ENCODE measurements at places on chromosomes 12 and 14.

- no peak for DNase-seq
Measured at GRCh38 chr14:91899806-91900205, 32.5 kb upstream of the TC2N start.

GRCh38 chr12:113232840-113233585, 11.7 kb downstream of the TPCN1 start:
- no peak for DNase-seq

- DNase-seq: no peak
Measured at GRCh38 chr12:102481705-102482425, 1.5 kb upstream of the IGF1 start.

GRCh38 chr12:24791622-24792021, 157.3 kb downstream of the BCAT1 start:
- DNase-seq: no peak

GRCh38 chr14:102692334-102692733, 84.9 kb upstream of the TRAF3 start:
- no peak for DNase-seq

DNA sequence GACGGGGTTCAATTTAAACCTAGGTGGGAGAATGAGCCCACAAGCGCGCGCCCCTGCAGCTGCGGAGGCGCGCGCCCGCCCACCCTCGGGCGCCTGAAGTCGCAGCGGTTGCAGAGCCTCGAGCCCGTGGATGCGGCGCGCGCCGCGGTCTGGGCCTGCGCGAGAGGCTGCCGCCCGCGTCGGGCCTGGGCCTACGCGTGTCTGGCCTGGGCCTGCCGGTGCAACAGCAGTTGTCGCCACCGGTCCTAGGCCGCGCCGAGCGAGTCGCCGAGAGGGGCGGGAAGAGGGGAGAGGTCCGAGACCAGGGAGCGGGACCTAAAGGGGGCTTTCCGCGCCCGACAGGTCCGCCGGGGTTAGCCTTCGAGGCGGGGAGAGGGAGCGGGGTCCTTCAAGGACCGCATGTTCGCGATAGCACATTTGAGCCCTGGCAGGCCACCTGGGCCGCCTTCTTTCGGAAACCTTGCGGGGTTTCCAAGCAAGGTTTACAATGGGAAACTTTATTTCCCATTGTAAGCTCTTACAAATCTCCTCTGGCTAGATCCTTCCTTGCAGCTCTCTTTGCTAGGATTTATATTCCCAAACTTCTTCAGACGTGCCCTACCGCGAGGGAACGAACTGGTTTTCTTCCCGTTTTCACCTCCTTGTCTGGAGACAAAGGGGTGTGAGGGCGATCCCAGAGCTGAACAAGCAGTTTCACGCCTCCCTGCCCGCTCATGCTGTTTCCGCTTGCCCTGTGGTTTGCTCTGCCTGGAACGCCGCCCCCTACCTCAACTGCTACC, 6.8 kb downstream of the SIX6 start:
- DNase-seq: no peak

GRCh38 chr12:58434726-58435125, 485.6 kb downstream of the LRIG3 start:
- no peak for DNase-seq

DNA sequence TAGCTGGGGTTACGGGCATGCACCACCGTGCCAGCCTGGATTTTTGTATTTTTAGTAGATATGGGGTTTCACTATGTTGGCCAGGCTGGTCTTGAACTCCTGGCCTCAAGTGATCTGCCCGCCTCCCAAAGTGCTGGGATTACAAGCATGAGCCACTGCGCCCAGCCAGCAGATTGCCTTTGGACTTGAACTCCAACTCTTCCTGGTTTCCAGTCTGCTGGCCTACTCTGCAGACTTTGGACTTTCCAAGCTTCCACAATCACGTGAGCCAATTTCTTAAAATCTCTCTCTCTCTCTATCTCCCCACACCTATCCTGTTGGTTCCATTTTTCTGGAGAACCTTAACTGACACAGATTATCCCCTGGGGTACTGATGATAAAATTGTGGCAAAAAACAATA, 55.0 kb downstream of the EMP1 start:
- no peak for DNase-seq

DNA sequence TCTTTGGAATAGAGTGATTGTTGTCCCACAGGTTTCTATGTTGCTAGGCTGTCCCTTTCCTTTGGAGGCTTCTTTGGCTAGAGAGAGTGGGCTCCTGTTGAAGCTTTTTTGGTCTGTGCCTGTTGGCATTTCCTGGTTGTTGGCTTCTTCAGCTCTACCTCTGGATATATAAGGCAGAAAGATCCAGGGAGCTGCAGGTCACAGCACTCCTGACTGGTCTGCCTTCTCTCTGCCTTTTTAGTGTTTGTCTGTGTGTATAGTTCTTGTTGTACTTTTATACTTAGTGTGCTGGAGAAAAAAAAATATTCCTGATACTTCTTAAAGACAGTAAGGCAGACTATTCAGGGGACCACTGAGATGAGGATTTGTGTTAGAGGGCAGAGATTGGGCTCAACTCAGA, 202.7 kb downstream of the FBXL14 start:
- DNase-seq: no peak
